ENCODE measurements at places on chromosomes 6 and 20.

DNA sequence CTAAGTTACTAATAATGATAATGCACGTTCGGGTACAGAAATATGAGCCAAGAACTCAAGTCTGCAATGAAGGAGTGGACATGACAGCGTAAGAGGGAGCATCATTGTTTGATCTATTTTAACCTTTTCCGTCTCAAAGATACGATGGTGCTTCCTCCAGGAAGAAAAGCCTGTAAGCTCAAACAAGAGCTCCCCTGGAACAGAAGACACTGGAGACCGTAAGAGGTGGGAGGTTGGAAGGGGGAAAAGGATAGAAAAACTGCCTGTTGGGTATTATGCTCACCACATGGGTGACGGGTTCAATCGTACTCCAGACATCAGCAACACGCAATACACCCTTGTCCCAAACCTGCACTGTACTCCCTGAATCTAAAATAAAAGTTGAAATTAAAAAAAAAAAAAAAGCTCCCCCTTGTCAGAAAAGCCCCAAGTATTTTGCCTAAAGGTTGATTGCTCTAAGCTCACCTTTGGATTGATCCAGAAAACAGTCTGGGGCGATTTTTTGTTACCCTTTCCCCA, 180.5 kb downstream of the TRIM27 start:
- no peak for DNase-seq

DNA sequence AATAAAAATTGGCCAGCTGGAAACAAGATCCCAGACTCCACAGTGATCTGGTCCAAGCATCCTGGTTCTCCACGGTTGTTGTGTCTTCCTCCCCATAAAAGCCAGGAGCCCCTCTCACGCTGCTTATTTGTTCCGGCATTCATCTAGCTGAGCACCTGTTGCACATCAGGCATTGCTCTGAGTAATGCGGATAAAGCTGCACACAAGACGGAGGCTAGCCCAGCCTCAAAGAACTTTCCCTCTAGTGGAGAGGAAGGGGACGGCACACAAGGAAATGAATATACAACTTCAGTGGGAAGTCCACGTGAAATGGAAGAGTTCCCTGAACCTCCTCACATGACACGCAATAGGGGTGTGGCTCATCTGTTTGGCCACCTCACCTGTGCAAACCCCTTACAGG, 30.3 kb upstream of the NXT1 start:
- no peak for DNase-seq

- DNase-seq, result no peak
Measured at GRCh38 chr6:145245119-145245518, 490.2 kb downstream of the EPM2A start.

- DNase-seq, result no peak
Measured at GRCh38 chr6:17741507-17741906, 34.8 kb upstream of the NUP153 start.

DNA sequence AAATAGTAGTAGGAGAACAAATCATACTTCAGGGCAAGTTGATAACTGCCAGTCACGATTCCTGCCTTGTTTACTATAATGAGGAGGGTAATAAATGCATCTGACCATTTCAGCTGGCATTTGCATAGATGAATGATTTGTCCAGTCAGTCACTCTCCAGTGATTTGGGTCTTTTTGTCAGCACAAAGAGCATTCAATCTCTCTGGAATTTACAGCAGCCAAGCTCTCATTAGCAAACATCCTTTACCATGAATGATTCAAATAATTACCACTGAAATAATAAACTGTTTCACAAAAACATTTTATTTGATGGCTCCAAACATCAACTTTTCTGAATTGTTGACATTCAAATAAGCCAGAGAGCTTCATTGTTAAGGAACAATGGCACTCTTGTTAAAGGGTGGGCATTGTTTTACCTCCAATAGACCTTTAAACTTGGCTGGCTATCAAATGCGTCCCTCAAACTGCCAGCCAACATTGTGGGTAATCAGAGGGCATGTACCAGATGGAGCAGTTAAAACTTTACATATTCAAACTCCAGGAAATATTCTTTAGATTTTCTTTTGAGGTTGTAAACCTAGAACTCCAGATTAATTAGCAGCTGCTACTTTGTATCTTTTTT, 30.0 kb upstream of the FBXL4 start:
- DNase-seq, result no peak

- DNase-seq, result no peak
Measured at GRCh38 chr6:108968325-108969316, 120.4 kb downstream of the ARMC2 start.

- no peak for DNase-seq
Measured at GRCh38 chr6:43076464-43077332, 584 bp downstream of the PTK7 start.

DNA sequence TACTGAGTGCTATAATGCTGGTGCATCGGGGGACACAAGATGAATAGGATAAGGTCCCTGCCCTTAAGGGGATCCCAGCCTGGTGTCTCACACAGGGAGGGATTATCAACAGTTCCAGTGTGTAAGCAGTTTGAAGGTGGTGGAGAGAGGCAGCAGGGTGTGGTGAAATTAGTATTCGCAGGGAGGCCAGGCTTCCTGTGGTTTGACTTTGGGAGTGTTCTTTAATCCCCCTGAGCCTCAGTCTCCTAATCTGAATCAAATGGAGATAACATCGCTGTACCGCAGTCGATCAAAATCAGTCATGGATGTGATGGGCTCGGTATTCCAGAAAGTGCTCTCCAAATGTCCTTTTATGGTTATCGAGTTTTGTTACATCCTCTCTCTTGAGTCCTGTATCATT, 288.1 kb upstream of the SUPT3H start:
- no peak for DNase-seq

- DNase-seq, result no peak
Measured at GRCh38 chr6:24231438-24231977, 105.5 kb downstream of the NRSN1 start.

- no peak for DNase-seq
Measured at GRCh38 chr6:5093231-5094015, 8.3 kb downstream of the PPP1R3G start.

GRCh38 chr6:155143578-155144106, 120.2 kb upstream of the CLDN20 start:
- no peak for DNase-seq

- DNase-seq, result peak; percentile 99
Measured at GRCh38 chr6:3825851-3826581, 23.2 kb upstream of the FAM50B start.

DNA sequence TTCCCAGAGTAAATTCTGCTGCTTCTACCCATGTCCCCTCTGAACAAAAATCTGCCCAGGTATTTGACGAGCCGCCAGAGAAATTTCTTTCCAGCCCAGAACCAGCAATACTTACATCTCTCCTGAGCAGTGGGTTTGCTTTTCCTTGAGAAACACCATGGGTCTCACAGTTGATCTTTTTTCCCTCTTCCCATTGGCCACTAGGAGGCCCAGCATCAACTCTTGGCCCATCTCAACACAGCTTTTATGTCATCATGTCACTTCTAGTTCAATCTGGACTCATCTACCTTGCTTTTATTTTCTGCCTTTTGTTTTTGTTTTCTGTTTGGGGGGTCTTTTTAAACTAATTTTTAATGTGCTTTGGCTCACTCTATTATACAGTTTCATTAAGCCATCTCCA, 18.8 kb downstream of the MAFB start:
- DNase-seq, result no peak

DNA sequence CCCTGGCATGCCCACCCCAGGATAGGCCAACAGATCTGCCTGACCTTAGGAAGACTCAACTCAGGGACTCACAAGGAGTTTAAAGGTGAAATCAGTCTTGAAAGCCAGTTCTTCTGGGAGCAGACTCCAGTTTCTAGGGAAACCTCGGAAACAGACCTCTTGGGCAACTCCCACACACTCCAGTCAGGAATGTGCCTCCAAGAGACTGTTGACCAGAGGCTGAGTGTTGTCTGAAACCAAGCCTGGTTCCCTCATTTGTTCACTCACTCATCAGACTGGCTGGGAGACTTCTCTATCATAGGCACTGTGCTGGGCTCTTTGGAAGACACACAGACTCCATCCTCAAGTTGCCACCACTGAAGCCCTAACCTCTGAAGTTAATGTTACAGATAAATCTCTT, 1.8 kb downstream of the TREM1 start:
- DNase-seq, result peak; percentile 22

- no peak for DNase-seq
Measured at GRCh38 chr20:62793757-62794006, 2.6 kb upstream of the MRGBP start.

DNA sequence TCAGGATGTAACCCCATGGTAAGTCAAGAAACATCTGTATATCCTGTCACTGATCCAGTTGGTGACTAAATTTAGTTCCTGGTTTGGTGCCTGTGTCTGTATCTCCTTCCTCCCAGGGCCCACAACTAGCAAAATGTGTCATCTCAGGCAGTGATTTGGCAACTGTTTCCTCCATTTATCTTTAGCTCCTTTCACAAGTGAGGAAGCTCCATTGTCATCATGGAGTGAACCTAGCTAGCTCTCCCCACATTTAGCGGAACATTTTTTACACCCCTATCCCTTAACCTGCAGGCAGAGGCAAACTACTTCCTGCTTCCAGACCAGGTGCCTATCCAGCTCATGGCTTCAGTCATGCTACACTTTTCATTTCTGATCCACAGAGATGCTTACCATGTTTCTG, 99.5 kb downstream of the IPCEF1 start:
- no peak for DNase-seq

DNA sequence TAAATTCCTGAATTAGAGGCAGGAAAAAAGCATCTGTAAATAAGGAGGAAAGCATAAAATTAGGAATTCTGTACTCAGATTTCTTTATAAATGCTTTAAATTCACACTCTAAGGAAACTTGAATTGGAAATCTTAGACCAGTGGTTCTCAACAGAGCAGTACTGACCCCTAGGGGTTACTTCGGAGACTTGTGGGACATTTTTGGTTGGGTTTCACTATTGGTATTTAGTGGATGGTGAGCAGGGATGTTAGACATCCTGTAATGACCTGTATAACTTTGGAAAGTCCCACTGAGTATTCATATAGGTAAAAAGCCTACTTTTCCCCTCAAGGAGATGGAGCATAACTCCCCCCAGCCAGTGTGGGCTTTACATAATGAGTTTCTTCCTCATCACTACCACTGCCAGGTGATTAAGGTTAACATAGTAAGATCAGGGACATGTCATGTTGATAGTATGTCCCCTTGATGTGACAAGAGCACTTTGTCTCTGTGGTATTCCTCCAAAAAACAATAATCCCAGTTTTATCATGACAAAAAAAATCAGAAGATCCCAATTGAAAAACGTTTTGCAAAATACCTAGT, 31.0 kb downstream of the GLO1 start:
- peak; percentile 55 for DNase-seq

GRCh38 chr6:2807342-2808090, 34.1 kb downstream of the SERPINB1 start:
- no peak for DNase-seq

- no peak for DNase-seq
Measured at GRCh38 chr20:61985096-61985495, 80.6 kb downstream of the TAF4 start.

DNA sequence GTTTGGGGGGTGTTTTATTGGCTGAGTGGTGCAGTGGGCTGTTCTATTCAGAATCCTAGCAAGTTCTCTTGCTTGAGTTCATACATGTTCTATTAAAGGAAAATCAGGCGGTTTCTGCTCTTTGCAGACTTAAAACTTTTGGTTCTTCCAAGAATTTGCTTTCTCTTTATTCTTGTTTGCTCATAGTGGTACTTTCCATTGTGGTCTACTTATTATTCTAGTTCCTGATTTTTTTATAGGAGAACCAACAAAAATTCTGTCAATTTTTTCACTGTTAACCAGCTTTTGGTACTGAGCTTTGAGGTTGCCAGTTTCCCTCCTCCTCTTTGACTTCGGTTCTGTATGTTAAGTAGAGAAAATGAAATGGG, 6.7 kb downstream of the AFDN start:
- no peak for DNase-seq

DNA sequence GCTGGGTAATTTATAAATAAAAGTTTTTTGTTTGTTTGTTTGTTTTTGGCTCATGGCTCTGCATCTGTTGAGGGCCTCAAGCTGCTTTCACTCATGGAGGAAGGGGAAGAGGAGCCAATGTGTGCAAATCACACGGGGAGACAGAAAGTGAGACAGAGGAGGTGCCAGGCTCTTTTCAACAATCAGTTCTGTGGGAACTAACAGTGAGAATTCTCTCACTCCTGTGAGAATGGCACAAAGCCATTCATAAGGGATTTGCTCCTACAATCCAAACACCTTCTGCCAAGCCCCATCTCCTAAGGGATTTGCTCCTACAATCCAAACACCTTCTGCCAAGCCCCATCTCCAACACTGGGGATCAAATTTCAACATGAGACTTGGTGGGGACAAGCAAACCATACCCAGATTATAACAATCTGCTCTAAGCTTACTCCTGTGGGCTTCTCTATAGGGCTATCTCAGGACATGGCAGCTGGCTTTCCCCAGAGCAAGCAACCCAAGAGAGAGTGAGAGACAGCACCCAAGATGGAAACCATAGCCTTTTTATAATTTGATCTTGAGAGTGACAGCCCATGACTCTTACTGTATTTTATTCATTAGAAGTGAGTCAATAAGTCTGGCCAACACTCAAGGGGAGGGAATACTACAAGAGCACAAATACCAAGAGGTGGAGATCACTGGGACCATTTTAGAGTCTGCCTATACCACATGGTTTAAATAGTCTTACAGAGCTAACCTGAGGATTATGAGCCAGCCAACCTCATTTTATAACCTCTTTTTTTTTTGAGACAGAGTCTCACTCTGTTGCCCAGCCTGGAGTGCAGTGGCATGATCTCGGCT, 22.8 kb upstream of the LRRC1 start:
- peak; percentile 63 for DNase-seq

- no peak for DNase-seq
Measured at GRCh38 chr6:134122775-134123174, 70.4 kb upstream of the SLC2A12 start.

GRCh38 chr6:167863897-167864296, 37.2 kb downstream of the AFDN start:
- DNase-seq, result no peak

- no peak for DNase-seq
Measured at GRCh38 chr6:163645560-163645959, 231.0 kb downstream of the QKI start.

Measured in HFFc6 (cell line).